Chondrocyte (in vitro differentiated cells): ENCODE measurements at places on chromosomes 1 and 21. TPM values are rescaled to one million over a fixed set of nuclear protein-coding genes. Genes with fewer than 3 reads are reported as not detected.
A peak's percentile ranks its signal among the peaks of the same experiment; 100 is the strongest.

DNA sequence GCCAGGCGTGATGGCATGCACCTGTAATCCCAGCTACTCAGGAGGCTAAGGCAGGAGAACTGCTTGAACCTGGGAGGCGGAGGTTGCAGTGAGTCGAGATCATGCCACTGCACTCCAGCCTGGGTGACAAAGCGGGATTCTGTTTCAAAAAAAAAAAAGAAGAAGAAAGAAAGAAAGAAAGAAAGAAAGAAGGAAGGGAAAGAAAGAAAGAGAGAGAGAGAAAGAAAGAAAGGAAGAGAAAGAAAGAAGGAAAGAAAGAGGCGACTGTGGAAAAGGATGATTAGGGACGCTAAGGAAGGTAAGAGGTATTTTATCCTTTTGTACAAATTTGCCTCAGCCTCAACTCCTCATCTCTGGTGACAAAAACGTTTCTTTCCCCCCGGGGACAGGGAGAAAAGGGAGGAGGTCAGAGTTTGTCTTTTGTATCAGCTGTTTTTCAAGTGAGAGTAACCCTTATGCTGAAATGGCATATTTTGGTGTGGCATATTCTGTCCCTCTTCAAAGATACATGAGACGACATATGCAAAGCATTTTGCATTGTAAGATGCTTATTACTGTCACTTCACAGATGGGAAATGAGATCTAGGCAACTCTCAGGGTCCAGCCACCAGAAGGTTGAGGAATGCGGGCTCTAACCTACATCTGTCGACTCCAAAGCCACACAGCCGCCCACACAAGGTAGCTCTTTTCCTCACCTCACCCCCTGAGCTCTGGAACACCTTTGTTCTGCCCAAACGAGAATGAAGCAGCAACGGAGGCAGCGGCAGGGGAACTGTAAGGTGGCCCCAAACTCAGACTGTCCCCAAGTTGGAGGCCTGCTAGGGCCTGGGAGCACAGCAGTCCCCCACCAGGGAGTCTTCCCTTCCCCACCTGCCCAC, 38.0 kb downstream of the NUAK2 start:
- no peak for DNase-seq

DNA sequence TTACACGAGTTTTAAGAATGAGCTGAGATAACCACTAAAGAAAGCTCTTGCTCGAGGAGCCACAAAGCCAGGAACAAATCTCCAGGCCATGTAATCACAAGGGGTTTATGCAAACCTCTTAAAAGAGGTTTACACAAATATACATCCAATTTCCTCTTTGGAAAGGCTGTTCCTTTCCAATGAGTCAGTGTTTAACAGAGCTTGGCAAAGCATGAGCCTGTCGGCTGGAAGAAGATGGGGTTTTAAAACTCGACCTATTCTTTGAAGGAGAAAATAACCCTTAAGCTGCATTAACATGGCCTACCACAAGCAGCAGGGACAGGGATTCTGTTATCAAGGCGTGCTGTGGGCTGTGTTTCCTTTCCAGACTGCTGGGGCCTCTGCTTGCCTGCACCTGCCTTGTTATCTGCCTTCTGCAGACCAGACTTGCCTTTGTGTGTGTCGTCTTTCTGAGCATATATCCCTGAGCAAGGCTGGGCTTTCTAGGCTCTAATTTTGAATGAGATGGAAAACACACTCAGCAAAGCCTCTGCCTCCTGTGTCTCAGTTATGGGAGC, 40.6 kb upstream of the CYP2J2 start:
- no peak for DNase-seq

GRCh38 chr1:172478485-172478884, 34.6 kb upstream of the PIGC start:
- no peak for DNase-seq

DNA sequence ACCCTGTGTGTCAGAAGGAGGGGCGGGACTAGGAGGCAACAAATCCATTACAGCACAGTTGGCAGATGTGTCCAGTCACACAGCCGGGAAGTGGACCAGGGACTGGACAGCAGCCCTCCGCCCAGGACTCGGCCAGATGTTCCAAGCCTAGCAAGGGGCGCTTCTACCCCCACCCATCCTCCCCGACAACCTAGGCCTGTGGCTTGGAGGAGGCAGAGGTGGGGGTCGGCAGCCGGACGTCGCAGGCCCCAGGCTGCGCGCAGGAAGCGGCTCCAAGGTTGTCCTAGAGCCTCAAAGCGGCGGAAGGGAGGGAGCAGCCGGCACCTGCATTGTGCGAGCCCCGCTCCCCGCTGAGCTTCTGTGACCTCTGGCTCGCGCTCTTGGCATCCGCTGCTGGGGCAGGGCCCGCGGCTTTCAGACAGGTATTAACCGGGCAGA, 20.6 kb upstream of the MYCL start:
- DNase-seq, result peak; percentile 58

GRCh38 chr1:229221106-229222019, 49.5 kb upstream of the RAB4A start:
- no peak for DNase-seq

DNA sequence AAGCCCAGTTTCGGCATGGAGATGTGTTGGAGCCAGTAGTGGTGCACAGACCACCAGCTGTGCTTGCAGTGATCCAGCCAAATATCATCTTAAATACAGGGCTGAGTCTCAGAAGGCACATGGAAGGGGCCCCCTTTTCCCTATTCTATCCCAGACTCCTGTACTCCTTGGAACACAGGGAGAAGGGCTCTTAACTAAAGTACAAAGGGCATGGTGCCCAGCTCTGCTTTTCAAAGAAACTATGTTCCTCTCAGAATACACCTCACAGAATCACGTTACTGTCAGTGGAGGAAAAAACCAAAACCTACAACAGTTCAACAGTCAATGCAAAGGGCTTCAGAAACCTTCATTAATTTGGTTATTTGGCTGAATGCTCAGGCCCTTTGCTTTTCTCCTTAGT, 180.6 kb upstream of the C1orf105 start:
- DNase-seq, result no peak

DNA sequence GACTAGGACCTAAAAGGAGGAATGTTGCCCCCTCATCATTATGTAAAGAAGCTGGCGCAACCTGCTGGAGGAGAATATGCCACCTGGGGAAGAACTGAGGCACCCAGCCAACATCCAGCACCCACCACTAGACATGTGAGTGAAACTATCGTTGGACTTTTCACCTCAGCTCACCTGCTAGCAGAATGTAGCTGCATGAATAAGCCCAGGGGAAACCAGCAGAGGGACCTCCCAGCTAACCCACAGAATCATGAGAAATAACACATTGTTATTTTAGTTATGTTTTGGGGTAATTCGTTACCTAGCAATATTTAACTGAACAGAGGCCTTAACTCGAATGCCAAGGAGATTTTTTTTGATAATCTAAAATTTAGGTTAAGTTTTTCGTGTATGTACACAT, 542.5 kb upstream of the DAB1 start:
- no peak for DNase-seq

DNA sequence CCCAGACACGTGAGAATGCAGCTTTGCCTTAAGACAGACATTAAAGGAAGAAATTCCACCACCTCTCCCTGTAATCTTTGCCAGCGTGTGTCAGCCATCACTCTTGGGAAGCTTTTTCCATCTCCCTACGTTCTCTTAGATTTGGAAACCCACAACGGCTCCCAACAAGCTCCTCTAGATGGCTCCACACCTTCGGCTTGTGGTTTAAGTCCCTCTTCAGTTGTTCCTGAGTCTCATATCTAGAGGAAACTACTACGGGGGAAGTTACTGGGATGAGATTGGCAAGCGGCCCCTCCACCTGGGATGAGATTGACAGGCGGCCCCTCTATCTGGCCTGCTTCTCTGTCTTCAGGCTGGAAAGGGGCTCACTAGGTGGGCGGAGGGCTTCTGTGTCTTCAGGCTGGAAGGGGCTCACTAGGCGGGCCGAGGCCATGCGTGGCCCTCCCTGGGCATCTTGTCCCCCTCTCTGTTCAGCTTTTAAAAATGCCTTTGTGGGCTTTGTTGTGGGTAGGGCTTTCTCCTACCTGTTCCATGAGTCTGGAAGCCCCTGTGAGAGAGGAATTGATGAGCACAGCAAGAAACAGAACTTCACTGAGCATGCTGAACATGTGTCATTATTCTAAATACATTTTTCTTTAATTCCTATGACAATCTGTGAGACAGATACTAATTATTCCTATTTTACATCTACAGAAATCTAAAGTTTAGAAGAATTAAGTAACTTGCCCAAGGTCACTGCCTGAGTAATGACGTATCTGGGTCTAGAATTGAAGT, 670.5 kb downstream of the KIF26B start:
- DNase-seq, result no peak

DNA sequence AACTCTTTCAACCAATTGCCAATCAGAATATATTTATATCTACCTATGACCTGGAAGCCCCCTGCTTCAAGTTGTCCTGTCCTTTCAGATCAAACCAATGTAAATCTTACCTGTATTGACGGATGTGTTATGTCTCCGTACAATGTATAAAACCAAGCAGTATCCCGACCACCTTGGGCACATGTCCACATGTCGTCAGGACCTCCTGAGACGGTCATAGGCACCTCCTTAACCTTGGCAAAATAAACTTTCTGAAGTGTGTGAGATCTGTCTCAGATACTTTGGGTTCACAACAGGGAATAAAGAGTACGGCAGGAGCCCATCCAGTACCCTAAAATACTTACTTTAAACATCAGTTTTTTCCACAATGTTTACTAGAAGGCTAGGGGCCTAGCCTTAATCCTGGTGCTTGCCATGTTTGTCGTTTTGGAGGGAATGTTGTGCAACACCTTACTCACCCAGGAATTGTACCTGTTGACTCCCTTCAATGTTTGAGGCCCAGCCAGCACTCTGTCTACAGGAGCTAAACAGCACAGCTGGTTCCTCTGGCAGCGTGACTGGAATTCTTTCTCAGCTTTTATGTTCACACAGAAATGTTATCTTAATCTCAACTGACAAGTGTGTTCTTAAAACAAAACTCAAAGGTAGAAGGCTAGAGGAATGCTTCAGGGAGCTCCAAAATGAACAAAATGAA, 90.8 kb upstream of the USP25 start:
- DNase-seq, result no peak

GRCh38 chr1:178055093-178055492, 38.8 kb upstream of the RASAL2 start:
- DNase-seq, result no peak

DNA sequence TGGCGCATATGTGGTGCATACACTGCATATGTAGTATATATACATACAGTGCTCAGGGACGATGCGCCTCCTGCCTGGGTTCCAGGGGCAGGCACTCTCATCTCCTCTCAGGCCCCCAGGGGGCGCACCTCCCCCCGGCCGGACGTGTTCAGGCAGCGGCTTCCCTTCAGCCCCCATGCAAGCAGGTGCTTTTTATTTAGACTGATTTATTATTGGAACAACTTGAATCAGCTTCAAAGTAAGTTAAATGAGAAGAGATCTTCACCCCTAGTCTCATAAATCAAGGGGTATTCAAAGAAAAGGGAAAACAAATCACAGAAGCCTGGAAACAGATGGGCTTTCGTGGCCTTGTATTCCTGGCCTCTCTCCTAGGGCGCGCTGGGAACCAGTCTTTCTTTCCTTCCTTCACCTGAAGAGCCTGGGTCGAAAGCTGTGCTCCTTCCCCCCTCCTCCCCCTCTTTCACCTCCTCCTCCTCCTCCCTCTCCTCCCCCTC, 64.6 kb downstream of the UBIAD1 start:
- DNase-seq, result no peak

DNA sequence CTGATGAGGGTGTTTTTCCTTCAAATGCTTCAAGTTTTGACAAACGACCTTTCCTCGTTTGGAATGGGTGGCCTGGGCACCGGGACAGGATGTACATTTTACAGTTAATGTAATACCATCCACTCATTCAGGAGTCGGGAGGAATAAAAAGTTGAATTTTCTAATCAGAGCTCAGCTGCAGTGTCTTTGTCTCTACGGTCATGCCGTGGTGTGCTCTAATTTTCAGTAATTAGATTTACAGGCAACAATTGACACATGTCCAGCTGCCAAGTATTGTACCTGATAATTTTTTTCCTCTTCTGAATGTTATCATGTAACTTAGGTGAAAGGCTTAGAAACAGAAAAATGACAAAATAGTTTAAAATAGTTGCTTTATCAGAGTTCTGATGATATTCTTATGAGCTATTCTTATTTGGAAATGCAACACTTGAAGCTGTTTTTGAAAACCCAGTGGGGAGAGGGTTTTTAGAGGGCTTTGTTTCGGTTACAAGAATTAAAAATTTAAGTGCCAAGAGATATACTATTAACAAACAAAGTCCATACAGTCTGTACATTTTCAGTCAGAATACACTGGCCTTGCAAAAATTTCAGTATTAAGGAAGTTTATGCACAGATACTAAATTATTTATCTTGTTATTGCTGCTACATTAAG, 1.0 kb downstream of the CDKN2C start:
- no peak for DNase-seq

DNA sequence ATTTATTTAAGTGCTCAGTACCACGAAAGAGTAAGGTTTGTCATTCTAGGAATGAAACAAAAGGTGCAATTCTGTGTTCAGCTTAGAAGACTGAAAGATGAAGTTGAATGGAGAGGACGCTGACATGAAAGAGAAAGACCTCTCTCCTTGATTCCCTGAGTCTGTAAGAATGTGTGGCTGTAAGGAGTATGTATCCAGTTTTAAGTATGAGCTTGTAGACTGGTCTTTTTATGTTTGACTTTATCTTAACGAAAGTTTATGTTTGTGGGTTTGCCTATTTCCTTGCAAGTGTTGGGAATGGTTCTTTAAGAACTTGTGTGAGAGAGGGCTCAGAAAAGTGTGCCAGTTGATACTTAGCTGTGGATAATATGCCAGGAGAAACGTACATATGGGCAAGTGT, 1.4 kb downstream of the CHD1L start:
- DNase-seq, result no peak

DNA sequence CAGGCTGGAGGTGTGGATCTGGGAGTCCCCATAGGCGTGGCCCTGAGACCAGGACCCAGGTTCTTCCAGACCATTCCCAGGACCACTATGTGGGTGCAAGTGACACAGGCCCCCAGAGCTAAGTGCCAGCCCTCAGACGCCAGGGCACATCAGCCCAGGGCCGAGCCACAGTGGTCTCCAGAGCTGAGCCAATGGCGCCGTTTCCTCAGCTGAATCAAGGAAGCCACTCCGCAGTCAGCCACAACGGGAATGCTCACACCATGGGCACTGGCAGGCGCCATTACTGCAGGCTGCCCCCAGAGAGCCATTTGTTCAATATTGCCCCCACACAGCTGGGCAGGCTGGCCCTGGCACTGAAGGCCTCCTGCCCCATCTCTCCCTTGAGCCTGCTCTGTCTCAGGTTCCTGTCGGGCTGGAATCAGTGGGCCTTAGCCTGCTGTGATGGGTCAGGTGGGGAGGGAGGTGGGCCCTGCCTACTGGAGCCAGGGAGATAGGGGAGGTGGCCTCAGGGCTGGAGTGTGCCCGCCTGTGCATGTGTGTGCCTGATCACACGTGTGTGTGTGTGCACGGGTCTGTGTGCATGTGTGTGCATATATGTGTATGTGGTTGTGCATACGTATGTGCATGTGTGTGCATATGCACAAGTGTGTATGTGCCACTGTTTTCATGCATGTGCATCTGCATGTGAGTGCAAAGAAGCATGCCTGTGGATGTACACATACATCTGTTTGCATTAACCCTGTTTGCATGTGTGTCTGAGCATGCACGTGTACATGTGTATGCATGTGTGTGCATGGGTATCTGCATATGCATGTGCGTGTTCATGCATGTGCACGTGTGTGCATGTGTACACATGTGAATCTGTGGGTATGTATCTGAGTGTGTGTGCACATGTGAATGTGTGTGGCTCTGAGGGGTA, 6.1 kb downstream of the GJC2 start:
- DNase-seq, result peak; percentile 72

Gene FCN3
- total RNA-seq, result not detected in 3 replicates

Gene UTS2
- total RNA-seq, result not detected in 3 replicates

Gene CASQ2
- total RNA-seq, result not detected in 3 replicates

Gene NBPF10
- 4.5 to 4.7 TPM (median 4.6 TPM) in 3 replicates for total RNA-seq

Gene ICOSLG
- 1.3 to 5.2 TPM (median 5.1 TPM) in 3 replicates for total RNA-seq

Gene MX2
- total RNA-seq, result not detected in 3 replicates
